ENCODE measurements at places on chromosomes 11 and 22.

GRCh38 chr22:31618057-31618456 lies 44.0 kb downstream of the PISD start:
- no peak for DNase-seq

- DNase-seq: no peak
These were observed 121.0 kb downstream of the BUD13 start for GRCh38 chr11:116651737-116652237.

- DNase-seq: no peak
These were observed 941.7 kb downstream of the NTM start for GRCh38 chr11:132312161-132312560.

- no peak for DNase-seq
These were observed 25.7 kb downstream of the MPPED2 start for GRCh38 chr11:30560206-30561106.

- no peak for DNase-seq
These were observed 5.5 kb upstream of the NEAT1 start for GRCh38 chr11:65416841-65417701.

DNA sequence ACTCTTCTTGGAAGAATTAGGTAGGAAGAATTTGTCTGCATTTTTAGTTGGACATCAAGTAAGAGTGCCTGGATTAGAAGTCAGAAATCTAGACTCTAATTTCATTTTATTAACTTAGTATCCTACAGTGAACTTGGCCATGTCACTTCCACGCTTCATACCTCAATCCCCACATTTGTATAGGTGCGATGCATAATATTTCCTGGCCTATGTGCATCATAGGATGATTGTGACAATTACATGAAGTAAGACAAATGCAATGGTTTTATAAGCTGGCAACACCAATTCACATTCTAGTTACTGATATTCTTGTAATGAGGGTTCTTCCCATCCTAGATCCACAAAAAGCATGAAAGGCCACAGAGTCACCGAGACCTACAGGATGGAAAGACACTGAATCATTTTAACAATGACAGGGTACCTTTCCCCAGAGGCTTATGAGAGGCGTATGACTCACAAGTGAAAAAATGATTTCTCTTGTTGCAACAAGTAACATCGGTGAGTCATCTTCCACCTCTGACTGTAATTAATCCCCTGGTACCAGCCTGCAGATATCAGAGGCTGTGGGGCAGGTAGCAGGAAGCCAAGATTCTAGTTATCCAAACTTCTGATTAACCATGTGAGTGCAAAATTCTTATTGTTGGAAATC lies 56.0 kb upstream of the OR5AK2 start:
- no peak for DNase-seq

DNA sequence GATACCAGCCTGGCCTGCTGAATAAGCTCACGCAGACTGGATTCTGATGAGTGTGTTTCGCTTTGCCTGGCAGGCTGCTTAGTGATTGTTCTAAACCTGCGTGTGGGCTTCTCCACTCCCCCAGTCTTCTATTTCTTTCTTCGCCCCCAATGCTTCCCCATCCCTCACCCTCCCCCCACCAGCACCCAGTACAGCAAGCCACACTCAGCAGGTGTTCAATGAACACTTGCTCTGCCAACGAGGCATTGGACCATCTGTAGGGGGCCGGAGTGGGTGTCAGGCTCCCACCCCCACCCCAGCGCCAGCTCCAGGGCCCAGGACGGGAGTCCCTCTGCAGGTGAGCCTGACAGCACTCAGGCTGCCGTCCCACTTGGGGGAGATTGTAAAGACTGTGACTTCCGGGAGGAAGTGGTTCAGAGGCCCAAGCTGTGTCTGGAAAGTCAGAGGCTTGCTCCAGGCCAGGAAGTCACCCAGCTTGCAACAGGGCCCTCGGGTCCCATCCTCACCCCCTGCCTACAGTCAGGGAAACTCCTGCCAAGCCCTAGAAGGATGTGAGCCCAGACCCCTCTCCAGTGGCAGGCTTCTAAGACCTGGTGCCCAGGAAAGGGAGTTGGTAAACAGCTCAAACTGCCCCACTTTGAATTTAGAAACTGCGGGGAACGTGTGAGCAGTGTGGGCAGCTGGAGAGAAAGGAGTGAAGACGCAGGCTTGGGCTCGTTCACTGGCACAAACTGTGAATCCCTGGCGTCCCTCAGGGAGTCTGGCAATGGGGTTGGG lies 66.3 kb upstream of the PRDM11 start:
- DNase-seq: no peak

DNA sequence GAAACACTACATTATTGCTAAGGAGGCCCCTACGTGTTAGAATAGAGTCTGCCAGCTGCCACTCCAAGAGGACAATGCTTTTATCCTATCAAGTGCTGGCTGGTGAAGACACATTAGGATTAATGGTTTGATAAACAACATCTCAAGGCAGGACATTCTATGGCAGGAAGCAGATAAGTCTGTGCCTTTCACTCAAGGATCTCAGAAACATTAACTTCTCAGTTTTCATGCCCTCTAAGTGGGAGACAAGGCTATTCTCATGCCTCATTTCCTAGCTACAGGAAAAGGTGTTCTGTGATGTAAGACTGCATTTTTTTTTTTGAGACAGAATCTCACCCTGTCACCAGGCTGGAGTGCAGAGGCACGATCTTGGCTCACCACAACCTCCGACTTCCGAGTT lies 23.5 kb upstream of the TIMP3 start:
- no peak for DNase-seq

- DNase-seq: no peak
These were observed 48.4 kb downstream of the ISX start for GRCh38 chr22:35114131-35114980.

- no peak for DNase-seq
These were observed 16.0 kb downstream of the CAPRIN1 start for GRCh38 chr11:34067383-34068065.

DNA sequence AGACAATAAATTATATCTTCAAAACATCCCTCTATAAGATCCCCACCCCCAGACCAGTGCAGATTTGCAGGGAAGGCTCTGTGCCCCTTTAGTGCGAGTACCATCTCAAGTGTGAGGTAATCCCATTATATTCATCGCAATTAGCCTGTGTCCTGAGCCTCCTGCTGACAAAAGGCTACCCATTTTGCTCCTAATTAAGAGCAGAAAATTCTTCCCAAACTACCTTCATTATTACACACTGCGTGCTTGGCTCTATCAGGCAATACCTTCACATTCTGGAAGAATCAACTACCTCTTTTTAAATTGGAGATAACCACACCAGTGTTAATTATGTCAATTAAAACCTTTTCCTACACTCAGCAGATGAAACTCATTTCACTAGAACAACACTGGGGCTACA lies 1133.4 kb upstream of the CCDC90B start:
- no peak for DNase-seq

GRCh38 chr11:94636388-94636949 lies 69.3 kb downstream of the PIWIL4 start:
- DNase-seq: no peak

GRCh38 chr22:19970031-19970478 lies 28.4 kb upstream of the TXNRD2 start:
- DNase-seq: no peak

GRCh38 chr11:106295974-106296373 lies 218.5 kb downstream of the AASDHPPT start:
- no peak for DNase-seq

DNA sequence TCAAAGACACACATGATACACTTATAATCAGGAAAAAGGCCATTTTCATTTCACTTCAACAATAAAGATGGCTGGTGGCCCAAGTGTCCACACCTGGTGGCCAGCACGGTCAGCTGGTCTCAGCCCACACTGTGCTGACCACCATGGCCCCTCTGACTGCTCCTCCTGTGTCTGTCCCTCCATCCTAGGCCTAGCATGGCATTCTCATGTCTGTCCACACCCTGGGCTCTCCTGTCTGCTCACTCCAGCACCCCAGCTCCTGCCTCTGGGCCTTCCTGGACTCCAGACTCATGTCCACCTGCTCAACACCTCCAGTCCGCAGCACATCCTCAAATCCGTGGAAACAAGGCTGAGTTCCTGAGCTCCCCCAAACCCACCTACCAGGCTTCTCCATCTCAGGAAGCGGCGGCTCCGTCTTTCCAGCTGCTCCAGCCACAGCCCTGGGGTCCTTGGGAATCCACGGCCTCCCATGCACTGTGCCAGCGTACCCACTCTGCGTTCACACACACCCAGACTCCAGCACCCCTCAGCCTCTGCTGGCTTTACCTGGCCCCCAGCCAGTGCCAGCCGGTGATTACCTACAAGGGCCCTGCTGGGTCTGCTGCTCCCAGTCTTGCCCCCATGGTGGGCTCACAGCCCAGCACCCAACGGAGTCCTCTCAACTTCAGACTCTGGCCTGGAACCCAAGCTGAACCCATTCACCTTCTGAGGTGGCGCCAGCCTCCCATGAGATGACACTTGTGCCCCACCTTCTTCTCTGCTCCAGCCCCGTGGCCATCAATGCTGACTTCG lies 13.9 kb downstream of the SIRT3 start:
- DNase-seq: no peak

GRCh38 chr22:26931471-26931870 lies 274.1 kb downstream of the MIAT start:
- DNase-seq: no peak

- DNase-seq: no peak
These were observed 4.1 kb downstream of the WEE1 start for GRCh38 chr11:9577556-9577955.

DNA sequence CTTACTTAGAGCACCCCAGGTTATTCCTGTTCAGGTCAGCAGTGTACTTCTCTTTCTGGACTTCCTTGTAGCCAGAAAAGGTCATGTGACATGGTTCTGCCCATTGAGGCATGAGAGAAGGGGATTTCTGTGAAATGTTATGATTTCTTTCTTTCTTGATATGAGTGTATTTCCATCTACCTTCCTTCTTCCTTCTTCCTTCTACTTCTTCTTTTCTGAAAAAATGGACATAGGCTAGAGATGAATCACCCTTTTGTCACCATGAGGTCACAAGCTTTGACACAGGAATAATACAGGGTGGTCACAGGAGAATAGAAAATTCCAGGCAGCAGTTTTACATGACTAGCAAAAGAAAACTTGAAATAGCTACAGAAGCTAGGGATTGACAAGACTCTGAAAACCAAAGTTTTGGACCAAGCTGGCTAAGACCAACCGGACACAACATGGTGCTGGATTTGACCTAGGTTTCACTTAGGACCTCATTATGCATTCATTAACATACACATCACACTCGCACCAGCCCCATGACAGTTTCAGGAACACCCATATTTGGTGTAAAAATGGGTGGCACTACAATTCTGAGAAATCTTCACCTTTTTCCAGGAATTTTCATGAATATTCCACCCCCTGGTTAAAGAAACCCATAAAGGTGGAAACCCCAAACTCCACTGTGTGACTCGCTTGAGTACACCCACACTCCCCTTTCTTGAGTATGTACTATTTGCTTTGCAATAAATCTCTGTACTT lies 21.2 kb upstream of the MAP6 start:
- no peak for DNase-seq

GRCh38 chr11:73192272-73192671 lies 25.8 kb upstream of the P2RY2 start:
- no peak for DNase-seq

DNA sequence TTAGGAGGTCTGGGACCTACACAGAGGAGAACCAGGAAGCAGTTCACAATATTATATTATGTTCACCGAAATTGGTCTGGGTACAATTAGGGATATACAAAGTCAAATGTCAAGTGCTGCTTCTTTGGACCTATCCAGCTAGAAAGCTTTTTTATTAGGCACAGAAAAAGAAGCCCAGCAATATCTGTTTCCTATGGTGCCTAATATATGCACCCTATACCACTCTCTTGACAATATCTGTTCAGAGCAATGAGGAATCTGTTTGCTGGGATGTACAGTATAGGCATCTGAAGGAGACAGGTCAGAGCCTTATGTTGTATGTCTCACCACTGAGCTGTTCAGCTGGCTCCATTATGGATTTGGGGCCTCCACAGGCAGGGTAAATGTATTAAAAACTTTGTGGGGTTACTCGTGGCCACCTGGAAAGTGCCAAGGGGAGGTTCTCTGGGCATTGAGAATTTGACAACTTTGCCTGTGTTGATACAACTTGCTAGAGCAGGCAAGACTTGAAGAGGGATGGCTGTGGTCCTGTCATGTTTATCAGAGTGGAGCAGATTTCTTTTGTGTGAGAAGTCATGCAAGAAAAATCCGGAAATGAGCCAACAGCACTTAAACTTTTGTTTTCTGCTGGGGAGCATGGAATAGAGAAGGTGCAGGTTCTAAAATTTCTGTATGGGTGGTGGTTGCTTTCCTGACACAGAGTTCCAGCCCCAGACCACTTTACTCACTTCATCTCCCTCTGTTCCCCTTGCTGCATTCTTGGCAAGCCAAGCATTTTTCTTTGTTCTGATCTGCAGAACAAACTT lies 10.1 kb downstream of the STIM1 start:
- DNase-seq: no peak

DNA sequence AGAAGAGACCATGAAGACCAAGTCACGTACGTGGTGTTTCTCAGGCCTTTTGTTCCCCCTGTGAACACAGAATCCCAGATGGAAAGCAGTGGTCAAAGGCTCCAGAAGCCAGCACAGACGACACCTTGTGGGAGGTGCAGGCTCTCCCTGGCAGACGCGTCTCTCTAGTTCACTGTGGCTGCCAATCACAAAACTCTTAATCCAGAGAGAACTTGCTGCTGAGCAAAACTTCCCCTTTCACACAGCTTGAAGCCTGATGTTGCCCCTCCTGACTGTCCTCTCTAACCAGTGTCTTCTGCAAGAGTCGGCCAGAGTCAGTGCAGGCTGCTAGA lies 67.1 kb downstream of the PIWIL3 start:
- no peak for DNase-seq

GRCh38 chr11:111361052-111361801 lies 17.8 kb downstream of the POU2AF1 start:
- DNase-seq: no peak

GRCh38 chr11:76231121-76231738 lies 24.9 kb upstream of the WNT11 start:
- no peak for DNase-seq

DNA sequence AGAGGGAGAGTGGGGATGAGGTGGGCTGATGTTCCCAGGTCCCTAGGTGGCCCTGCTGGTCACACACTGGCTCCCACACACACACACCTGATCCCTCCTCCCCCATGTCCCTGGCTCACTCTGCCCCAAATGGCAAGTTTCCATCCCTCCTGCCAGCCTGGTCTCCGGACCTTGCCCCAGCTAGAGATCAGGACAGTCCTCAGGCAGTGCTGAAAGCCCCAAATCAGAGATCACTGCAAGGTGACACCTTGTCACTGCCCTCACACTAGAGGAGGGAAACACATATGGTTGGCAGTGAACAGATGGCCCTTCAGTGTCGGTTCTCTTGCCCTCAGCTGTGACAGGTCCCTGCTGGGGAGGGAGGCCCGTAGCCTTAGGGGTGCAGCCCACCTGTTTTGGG lies 7.6 kb downstream of the TMPRSS5 start:
- no peak for DNase-seq

GRCh38 chr11:133832096-133832990 lies 13.0 kb downstream of the SPATA19 start:
- DNase-seq: no peak

- DNase-seq: no peak
These were observed 810.0 kb downstream of the BRD1 start for GRCh38 chr22:49017482-49018329.

DNA sequence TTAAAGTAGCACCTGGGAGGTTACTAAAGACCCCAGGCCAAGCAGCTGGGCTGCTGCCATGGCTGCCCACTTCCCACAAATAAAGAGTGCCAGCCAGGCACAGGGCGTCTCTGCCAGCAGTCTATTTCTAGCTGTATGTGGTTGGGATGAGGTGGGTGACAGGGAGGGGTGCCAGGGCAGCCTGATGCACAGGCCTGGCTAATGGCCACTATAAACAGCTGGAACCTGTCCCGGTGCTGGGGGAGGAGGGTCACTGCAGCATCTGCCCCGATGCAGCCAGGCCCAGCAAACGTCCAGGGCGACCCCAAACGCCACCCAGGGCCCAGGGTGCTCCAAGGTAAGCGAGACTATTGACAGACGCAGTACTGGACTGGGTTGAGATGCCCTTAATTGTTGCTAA lies 37.4 kb downstream of the SCUBE1 start:
- DNase-seq: no peak

Data from stimulated activated CD4-positive, alpha-beta T cell treated with anti-CD3 and anti-CD28 coated beads, Interleukin-1b, Interleukin-23, amount 100 ng/mL, for 24 hours (primary cell).